Myocyte (in vitro differentiated cells): ENCODE measurements at places on chromosomes 16 and 17. TPM values are rescaled to one million over a fixed set of nuclear protein-coding genes. Genes with fewer than 3 reads are reported as not detected.
A peak's percentile ranks its signal among the peaks of the same experiment; 100 is the strongest.

Gene SLC43A2
- 13.9 and 15.6 TPM in 2 replicates for total RNA-seq

Gene GP2
- total RNA-seq, result not detected in 2 replicates

Gene FAM171A2
- total RNA-seq, result 89.5 and 141 TPM in 2 replicates

- no peak for DNase-seq
Measured at GRCh38 chr17:48499248-48499647, 31.6 kb downstream of the HOXB1 start.

DNA sequence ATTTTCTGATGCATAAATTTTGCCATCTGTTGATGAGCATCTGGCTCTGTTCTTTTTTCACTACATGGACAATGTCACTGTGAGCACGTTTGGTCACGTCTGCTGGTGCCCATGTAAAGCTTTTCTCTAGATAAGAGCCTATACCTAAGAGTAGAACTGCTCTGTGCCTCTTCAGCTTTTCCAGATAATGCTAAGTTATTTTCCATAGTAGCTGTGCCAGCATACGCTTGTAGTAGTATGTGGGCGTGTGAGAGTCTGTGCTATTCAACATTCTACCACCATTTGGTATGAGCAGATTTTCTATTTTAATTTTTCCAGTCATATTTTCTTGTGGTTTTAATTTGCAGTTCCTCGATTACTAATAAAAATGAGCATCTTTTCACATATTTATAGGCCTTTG, 33.2 kb downstream of the VPS35L start:
- no peak for DNase-seq

DNA sequence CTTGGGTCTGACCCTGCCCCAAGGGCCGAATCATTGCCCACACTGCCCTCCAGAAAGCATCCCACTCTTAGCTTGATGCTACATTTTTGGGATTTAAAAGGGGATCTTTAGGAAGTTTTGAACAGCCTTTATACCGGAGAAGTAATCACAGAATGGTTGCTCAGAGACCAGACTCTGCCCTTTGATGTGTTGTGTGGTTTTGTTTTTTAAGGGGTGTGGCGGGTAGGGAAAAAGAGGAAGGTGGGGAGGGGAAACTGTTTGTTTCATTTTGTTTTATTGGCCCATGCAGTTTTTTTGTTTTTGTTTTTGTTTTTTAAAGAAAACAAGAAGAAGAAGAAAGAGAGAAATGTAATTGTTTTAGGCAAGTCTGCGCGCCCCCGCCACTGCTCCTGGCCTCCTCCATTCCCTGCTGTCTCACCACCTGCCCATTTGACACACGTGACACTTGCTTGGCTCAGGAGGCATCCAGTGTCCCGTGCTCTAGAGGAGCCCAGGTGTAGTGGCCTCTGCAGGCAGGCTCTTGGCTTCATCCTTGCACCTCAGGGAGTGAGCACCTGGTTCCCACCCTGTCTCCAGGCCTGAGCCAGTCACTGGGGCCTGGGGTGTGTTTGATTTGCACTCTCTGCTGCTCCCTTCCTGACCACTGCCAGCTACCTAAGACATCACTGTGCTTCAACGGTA, 35.7 kb downstream of the GNAO1 start:
- DNase-seq, result no peak

DNA sequence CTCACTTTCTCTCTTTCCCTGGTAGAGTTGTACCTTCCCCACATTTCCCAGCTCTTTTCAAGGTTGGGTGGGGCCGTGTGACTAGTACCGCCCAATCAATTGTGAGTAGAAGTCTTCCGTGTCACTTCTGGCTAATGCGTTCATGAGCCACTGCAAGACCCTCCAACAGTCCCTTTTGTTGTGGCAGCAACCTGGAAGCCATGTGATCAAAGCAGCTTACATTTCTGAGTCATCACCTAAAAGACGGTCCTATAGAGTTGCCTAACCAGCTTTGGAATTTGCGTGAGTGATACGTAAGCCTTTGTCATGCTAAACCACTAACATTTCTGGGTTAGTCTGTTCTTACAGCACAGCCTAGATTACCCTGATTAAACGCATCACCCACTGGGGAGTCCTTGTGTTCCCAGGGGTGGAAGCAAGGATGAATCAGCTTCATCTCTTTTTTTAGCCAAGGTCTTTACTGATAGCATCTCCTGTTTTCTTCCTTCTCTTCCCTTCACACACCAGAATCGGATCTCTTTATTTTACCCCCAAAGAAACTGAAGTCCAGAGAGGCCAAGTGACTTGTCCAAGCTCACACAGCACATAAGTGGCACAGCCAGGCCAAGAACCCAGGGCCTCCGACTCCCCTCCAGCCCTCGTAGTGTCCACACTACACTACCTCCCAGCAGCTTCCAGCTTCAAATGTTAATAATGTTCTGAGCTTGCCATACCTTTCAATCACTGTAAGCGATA, 366.3 kb upstream of the XYLT1 start:
- DNase-seq, result no peak

GRCh38 chr17:63961355-63962212, 11.1 kb downstream of the SCN4A start:
- peak; percentile 78 for DNase-seq

- DNase-seq, result no peak
Measured at GRCh38 chr17:41692722-41693521, 4.2 kb downstream of the EIF1 start.

DNA sequence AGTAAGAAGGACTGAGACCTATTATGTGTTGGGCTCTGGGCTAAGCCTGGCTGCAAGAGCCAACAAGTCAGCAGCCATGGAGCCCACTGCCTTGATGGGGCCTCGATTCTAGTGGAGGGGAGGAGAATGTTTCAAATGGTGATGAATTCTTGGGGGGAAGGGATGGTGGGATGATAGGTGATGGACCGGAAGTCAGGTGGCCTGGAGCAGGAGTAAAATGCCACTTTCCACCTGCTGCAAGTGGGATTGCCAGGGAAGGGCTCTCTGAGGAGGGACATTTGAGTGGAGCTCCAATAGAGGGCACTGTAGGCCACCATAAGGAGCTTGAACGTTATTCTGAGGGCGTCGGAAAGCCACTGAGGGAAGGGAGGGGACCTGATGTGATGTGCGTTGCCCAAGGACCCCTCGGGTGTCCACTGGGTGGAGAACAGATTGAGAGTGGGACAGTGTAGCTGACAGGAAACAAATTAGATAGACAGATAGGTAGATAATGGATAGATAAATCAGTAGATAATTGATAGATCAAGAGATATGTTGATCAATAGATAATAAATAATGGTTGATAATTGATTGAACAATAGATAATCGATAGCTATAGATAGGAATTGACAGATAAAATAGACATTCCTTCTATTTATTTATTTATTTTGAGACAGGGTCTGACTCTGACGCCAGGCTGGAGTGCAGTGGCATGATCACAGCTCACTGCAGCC, 18.2 kb upstream of the NXPH3 start:
- DNase-seq, result peak; percentile 47

GRCh38 chr16:54370278-54371040, 83.9 kb upstream of the IRX3 start:
- DNase-seq, result peak; percentile 90

DNA sequence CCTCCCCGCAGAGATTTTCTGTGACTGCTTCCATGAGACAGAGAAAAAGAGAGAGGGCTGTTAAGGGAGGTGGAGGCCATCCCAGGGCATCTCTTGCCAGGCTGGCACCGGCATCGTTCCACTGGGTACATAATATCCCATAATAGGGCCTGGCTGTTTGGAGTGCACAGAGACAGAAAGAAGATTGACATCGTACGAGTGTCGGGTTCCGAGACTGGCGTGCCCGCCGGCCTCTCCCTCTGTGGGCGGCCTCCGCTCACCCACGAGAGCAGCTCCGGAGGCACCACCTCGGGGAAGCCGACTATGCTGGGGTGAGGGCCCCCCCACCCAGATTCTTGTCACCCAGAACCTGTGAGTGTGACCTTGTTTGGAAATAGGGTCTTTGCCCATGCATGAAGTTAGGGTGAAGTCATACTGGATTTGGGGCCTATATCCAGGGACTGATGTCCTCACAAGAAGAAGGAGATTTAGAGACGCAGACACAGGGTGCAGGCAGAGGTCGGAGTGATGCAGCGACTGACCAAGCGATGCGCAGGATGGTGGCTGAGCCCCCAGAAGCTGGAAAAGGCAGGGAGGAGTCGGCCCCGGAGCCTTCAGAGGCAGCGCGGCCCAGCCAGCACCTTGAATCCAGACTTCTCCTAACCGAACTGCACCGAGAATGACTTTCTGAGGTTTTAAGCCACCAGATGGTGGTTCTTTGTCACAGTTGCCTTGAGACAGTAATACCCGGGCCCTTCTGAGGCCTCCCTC, 101.8 kb upstream of the CIBAR2 start:
- no peak for DNase-seq

DNA sequence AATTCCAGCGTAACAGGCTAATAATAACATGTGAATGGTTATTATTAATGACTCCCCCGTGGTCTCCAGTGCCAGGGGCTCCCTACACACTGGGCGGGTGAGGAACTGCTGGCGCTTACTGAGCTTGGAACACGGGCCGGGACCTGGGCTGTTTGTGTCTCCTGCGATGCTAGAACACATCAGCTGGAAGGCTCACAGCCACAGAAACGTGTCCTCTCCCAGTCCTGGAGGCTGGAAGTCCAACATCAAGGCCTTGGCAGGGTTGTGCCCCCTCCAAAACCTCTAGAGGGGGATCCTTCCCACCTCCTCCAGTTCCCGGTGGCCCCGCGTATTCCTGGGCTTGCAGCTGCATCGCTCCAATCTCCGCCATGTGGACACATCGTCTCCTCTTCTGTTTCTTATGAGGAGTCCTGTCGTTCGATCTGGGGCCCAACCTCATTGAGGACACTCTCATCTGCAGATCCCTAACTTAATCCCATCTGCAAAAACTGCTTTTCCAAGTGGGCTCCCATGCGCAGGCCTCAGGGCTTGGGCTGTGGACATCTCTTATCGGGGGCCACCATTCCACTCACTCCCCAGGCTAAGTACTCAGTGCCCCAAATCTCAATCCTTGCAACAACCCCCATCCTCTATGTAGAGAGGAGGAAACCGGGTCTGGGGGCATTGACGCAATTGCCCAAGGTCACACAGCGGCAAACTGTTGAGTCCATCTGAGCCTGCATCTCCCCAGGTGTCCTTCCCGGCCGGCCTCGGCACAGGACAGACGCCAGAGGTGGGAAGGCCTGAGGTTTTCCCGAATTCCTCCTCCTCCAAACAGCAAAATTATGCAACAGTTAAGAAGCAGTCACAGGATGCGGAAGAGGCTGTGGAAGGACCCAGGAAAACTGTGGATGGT, 193.9 kb downstream of the IRF8 start:
- DNase-seq, result no peak

- DNase-seq, result peak; percentile 45
Measured at GRCh38 chr16:8720080-8720966, 45.9 kb downstream of the ABAT start.

DNA sequence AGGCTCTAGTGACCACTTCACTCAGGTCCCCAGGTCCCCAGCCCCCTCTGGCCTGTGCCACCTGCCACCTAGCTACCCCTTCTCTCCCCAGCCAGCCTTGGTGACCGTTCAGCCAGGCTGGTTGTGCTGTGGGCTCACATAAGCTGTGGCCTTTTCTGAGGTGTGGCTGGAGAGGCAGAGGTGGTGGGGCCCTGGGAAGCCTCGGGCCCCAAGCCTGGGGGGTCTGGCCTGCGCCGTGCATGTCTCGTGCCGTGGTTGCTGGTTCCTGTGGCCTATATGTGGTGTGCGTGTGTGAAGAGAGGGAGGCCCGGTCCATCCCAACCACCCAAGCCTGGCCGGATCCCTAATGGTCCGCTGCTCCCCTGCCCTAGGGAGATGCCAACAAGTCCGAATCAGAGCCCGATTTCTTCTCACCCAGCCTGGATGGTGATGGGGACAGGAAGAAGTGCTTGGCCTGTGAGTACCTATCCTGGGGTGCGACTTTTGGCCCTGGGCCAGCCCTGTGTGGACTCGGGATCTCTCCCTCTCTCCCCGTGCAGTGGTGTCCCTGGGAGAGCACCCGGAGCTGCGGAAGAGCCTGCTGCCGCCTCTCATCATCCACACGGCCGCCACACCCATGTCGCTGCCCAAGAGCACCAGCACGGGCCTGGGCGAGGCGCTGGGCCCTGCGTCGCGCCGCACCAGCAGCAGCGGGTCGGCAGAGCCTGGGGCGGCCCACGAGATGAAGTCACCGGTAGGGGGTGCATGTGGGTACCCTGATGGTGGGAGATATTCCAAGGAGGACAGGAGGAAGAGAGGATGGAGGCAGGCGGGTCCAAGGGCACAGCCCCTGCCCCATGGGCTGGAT, 35.9 kb downstream of the CACNA1G start:
- DNase-seq, result no peak

DNA sequence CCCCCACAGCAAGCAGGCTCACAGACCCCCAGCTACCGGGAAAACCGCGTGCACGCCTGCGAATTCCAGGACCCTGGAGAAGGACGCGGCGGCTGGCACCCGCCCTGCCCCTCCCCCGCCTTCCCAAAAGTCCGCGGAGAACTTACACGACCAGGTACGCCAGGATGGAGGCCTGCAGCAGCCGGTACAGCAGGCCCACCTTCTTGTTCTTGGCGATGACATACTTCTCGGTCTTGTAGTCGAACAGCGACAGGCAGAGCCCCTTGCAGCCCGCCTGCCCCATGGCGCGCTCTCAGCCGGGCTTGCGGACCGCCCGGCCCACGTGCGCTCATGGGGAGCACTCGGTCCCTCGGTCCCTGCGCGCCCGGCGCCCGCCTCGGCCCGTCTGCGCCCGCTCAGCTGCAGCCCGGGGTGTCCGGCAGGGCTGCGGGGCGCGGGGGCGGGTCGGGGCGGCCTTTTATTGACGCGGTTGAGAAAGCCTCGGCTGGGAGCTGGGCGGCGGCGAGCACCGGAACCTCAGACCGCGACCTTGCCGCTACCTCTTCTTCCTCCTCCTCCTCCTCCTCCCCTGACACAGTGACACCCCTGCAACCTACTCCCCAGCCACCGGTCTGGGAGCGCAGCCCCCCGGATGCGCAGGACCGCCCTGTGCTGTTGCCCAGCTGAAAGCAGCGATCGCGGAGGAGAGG, at the start of gene P2RX5:
Gene P2RX5 (minus strand): TSS at position 433 of the 689 bp plus-strand sequence. CDS start 150 bp downstream, at position 283.
- no peak for DNase-seq

- no peak for DNase-seq
Measured at GRCh38 chr16:1958715-1959268, 546 bp upstream of the NDUFB10 start.

GRCh38 chr17:66725956-66726355, 109.0 kb upstream of the CACNG5 start:
- no peak for DNase-seq

GRCh38 chr17:32673964-32674363, 187.2 kb downstream of the CDK5R1 start:
- peak; percentile 30 for DNase-seq

- DNase-seq, result peak; percentile 58
Measured at GRCh38 chr16:19119564-19119963, 5.8 kb downstream of the ITPRIPL2 start.

- no peak for DNase-seq
Measured at GRCh38 chr17:45784741-45785479, 790 bp downstream of the CRHR1 start.

DNA sequence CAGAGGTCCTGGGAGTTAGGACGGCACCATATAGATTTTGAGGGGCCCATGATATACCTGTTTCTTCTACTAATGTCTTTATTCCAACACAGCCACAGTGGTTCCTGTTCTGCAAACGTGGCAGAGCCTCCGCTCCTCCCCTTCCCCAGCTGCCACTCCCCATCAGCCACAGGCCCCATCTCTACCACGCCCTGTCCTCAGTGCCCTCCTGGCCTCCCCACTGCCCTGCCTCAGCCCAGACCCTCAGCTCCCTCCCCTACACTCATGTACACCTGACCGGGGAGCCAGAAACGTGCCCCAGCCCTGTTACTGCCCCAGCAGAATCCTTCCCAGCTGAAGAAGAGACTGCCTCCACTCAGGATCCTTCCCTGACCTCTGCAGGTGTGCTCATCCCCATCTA, 11.9 kb upstream of the RBFOX3 start:
- no peak for DNase-seq
